ENCODE measurements at places on chromosomes 4 and X. TPM values are rescaled to one million over a fixed set of nuclear protein-coding genes. Genes with fewer than 3 reads are reported as not detected.

GRCh38 chr4:171441300-171441941 is 371.8 kb upstream of the GALNTL6 start:
- no peak for DNase-seq

DNA sequence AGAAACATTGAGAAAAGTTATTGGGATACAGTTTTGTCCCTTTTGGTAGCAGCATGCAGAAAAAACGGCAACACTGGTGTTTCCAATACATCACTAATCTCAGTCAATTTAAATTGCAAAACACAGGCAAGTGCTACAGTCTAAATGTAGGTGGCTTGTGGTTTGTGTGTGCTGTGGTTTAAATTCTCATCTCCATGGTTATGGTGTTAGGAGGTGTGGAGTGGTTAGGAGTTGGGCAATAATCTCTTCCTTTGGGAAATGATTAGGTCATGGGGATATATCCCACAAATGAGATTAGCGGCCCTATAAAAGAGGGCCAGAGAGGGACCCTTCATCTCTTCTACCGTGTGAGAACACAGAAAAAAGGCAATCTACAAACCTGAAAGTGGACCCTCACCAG is 1344.3 kb downstream of the ADGRL3 start:
- no peak for DNase-seq

DNA sequence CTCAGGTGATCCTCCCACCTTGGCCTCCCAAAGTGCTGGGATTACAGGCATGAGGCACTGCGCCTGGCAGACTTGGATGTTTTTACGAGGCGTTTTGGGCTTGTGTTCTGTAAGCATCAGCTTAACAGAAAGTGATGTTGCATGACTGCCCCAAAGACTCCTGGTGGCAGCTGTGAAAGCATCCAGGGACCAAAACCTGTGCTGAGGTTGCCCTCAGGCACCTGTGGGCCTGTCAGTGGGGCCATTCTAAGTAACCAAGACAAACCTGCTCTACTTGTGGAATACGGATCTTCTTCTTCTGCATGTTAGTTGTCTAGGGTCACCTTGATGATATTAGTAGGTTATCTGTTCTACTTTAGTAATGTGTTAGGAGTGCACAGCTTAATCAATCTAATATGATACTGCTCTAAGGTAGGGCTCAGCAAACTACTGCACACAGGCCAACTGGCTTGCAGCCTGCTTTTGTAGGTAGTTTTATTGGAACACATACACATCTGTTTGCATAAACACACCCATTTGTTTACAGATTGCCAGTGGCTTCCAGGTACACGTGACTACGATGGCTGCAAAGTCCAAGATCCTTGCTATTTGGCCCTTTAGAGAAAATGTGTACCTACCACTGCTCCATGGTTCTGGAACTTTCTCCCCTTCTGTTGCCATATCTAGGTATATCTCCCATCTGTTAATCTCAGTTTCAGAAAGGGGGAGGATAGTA is 136.7 kb downstream of the GPR143 start:
- no peak for DNase-seq

DNA sequence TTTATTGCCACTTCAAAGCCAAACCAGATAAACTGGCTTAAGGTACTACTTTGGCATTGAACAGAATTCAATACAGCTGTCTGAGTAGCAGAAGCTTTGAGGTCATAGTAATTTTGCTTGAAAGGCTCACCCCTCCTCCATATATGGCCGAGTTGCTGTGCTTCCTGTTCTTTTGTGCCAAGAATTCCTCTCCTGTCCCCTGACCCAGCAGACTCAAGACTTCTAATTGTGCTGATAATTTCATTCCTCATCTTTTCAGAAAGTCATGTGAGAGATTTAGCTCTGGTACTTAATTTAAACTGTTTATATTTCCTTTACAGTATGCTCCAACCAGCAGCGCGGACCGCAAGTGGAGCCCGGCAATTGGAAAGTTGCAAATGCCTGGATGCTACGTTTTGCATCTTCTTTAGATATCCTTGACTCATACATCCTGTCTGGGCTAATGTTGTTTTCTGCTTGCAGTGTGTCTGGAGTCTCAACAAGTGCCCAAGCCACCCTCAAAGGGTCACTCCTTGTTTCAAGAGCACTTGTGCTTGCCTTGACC is 373.4 kb downstream of the PDGFC start:
- no peak for DNase-seq

- DNase-seq: no peak
Observed at GRCh38 chr4:150948074-150948473, 67.0 kb downstream of the LRBA start.

DNA sequence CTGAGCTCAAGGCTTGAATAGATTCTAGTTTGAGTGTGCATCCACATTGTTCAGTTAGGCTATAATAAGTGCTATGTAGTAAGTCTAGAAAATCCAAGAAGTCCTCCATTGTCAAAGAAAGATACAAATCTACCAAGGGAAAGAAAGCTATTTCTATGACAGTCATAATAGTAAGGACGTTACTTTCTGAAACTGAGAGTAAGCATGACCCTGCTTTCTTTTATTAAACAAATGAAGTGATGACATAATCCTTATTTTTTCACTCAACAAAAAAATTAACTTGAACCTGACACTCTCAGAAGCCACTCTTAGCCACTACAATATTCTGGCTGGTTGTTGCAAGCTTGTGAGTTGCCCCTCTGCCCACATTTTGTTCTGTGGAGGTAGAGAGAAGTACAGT is 33.8 kb upstream of the AMELX start:
- no peak for DNase-seq

GRCh38 chr4:74056114-74056857 is 17.8 kb upstream of the CXCL3 start:
- DNase-seq: no peak

DNA sequence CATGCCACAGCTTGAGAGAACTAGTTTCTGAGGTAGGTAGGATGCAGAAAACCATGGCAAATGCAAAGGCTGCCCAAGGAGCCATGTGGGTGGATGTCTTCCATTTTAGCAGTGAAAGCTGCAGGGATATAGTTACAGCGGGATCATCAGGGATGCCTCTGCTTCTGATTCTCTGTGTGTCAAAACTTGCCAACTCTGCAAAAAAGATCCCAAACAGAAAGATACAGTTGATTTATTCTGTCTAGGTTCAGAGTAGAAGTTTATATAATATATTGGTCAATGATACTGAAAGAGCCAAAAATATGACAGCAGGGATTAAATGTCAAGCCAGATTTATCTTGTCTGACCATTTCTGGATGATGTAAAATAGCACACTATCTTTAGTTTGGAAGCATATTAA is 42.4 kb upstream of the SFRP2 start:
- no peak for DNase-seq

- DNase-seq: no peak
Observed at GRCh38 chrX:71216485-71216884, 6.5 kb upstream of the GJB1 start.

DNA sequence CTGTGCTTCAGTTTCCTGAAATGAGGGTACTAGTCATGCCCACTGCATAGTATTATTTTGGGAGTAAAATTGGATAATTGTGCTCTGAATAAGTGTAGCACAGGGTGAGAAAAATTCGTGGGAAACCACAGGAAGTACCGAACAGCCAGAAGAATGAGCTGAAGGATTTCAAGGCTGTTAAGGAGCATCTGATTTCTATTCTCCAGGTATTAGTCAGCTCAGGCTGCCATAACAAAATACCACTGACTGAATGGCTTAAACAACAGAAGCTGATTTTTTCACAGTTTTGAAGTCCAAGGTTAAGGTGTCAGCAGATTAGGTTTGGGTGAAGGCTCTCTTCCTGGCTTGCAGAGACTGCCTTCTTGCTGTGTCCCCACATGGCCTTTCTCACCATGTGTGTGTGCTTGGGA is 41.9 kb downstream of the WWC2 start:
- DNase-seq: no peak

DNA sequence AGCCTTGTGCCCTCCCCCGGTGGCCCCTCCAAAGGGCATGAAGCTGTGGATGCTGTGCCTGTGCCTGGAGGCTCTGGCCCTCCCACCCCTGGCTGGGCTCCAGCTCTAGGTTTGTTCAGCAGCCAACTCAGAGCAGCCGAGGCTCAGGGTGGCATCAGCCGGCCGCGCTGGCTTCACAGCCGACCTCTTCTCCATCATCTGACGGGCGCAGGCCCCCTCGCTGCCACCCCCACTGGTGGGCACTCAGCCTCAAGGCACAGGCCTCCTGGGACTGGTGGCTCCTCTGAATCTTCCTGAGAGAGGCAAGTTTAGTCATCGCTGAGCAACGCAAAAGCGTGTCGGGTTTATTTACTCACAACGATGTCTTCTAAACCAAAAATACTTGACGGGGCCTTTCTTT is 46.0 kb downstream of the PCGF3 start:
- no peak for DNase-seq

DNA sequence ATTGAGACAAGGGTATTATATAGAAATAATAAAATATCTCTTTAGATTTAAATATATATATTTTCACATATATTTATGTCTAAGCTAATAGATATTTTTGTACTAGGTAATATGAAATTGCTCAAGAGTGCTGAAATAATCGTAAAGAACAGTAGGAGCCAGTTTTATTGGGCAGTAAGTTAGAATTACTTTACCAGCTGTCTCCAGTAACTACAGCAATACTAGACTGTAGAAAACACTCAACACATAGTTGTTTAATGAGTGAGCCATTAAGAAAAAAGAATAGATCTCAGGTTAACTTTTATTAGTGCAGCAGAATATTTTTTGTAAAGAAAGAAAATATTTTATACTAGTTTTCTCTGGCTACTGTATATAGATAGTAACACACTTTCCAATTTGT is 715.2 kb downstream of the TRIML1 start:
- no peak for DNase-seq

DNA sequence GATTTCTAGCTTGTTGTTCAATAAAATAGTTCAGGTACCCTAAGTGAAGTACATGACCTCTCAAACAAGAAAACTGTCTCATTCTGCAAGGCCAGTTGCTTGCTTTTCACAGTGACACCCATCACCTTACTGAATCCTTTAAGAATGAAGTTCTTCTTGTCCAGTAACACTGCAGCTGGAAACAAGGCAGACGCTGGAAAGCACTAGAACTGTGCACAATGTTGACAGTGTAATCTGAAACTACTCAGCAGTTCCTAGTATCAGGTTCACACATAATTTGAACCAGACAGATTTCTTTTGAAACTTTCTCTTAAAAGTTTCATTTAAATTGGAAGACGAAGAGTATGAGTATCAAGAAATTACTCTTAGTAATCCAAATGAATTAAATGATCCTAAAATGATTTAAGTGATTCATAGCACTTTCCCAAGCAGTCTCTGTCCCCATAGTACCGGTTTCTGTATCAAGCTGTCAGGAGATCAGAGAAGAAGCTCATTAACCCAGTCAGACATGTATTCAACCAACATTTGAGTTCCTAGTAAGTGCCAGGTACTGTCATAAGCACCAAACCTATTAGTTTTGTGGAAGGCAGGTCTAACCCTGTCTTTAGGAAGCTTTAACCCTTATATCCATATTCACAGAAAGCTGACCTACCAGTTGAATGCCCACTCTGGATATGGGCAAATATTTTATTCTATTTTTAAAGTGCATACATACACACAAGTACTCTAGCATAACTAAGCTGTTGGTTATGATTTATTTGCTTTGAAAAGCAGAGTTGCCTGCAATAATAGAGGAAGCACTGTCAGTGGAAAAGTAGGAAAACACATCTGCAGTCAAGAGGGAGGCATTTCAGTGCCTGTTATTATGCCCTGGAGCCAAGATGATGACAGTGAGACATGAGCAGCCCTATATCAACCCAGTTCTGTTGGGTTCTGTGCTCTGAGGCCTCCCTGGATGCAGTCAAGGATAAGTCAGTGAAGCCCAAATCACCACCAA is 63.6 kb downstream of the PALLD start:
- peak; percentile 21 for DNase-seq

- DNase-seq: no peak
Observed at GRCh38 chrX:108285356-108285755, 152.9 kb downstream of the COL4A6 start.

DNA sequence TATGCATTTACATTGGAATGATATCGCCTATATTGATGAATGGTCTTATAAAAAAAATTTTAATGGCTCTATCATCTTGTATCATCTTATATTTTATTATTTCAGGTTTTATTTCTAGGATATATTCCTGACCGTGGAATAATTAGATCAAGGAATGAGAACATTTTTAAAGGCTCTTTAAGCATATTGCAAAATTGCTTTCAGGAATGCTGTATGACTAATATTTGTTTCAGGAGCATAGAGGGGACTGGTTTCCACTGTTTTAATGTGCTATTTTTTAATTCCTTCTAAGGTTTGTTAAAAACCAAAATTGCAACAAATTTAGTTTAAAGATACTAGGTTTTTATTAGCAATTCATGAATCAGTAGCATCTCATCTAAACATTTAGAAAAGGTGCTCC is 120.2 kb downstream of the BMPR1B start:
- no peak for DNase-seq

- DNase-seq: no peak
Observed at GRCh38 chrX:16457239-16457638, 192.7 kb upstream of the S100G start.

- DNase-seq: no peak
Observed at GRCh38 chr4:145698507-145698906, 18.6 kb downstream of the C4orf51 start.

- no peak for DNase-seq
Observed at GRCh38 chrX:66110112-66110511, 53.9 kb upstream of the HEPH start.

DNA sequence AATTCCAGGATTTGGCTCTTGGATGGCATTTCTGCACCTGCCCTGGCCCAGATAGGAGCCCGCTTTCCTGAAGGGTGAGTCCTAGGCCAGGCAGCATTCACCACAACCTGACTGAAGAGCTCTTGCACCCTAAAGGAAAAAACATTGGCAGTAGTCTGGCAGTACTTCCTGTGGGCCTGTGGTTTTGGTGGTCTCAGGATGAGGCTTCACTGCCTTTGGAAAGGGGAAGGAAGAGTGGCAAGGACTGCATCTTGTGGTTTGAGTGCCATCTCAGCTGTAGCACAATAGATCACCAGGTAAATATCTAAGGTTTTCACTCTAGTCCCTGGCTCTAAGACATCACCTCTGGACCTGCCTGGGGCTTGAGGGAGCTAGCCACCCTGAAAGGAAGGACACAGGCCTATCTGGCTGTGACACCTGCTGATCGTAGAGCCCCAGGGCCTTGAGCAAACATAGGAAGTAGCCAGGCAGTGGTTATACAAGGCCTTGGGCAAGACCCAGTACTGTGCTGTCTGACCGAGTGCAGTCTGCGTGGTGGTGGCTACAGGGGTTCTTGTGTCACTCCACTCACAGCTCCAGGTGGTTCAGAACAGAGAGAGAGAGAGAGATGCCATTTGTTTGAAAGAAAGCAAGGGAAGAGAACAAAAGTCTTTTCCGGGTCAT is 28.5 kb upstream of the PRRG1 start:
- no peak for DNase-seq

DNA sequence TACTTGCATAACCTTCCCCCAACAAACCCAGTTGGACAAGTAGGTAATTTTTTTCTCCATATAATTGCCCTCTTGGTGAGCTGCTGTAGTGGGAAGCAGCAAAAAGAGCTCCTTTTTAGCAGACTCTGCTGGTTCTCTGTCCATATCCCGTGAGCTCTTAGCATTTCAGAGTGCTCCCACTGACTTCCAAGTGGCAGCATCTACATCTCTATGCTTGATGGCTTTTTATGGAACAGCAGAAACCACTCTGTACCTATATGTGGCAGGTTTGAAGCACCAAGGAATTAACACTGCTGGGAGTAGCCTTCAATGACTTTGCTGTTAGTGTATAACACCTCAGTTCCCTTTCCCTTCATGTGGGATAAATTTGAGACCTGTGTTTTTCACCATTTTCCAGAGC is 168.4 kb upstream of the NHS start:
- no peak for DNase-seq

The HPGDS gene
- polyA plus RNA-seq: 4.2 TPM

The ANKRD37 gene
- 10.9 TPM for polyA plus RNA-seq

The MGAT4D gene
- not detected for polyA plus RNA-seq

The ZNF595 gene
- 18.9 TPM for polyA plus RNA-seq

The ESX1 gene
- not detected for polyA plus RNA-seq

The DUSP9 gene
- 46.1 TPM for polyA plus RNA-seq

The LRIT3 gene
- polyA plus RNA-seq: 0.51 TPM

Data from right renal cortex interstitium (tissue), 3 donors.